ENCODE measurements at places on chromosomes 12 and 14.

- no peak for DNase-seq
These were observed 10.3 kb downstream of the KCTD10 start for GRCh38 chr12:109466821-109467220.

- DNase-seq, result no peak
These were observed 528.6 kb downstream of the FUT8 start for GRCh38 chr14:65941091-65941490.

DNA sequence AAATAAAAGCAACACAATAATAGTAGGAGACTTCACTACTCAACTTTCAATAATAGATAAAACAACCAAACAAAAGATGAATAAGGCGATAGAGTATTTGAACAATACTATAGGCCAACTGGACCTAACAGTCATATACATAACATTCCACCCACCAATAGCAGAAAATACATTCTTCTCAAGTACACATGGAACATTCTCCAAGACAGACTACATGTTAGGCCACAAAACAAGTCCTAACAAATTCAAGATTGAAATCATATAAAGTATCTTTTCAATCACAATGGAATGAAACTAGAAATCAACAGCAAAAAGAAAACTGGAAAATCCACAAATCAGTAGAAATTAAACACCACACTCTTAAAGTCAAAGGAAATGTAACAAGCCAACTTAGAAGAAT is 28.8 kb downstream of the RAD52 start:
- DNase-seq, result no peak

DNA sequence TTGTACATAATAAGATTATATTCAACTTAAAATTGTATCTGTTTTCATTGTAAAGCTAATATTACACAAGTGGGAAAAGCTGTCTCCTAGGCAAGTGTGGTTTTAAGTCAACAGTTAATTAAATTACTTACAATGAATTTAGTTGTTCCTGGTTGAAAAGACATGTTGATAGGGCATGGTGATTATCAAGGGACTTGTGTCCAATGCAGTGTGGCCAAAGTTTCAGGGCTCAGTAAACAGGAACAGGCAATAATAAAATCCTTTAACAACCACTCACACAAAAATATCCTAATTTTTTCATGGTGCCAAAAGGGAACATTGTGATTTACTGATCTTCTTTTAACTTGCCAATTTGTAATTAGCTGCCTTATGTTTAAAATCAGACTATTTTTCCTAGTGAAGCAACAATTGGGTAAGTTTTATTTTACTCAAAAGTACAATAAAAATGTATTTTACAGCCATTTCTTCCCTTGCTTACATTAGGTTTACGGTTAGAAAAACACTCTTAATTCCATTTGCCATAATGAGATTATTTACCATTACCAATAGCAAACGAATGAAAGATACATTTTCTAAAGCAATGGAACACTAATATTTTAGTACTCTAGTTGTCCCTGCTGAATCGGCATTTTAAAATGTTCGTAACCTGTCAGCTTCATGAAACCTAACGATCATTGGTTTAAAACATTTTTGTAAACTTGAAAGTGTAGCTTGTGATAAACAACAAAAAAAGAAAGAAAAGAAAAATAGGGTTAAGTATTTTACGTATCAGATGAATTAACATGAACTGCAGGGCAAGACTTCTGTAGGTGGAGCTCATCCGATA is 1.8 kb upstream of the WNK1 start:
- DNase-seq, result no peak

DNA sequence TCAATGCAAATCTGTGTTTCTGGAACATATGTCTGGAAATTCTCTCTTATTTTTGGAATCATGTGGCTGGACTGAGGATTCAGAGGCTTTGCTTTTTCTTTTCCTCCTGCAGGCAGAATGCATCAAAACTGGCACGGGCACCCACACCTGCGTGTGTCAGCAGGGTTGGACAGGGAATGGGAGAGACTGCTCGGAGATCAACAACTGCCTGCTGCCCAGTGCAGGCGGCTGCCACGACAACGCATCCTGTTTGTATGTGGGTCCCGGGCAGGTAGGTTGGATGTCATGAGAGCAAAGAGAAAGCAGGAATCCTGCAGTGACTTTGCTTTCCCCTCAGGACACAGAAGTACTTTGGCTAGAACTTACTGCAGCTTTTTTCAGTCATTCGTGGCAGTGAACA is 90.3 kb downstream of the STAB2 start:
- DNase-seq, result no peak

GRCh38 chr12:79935624-79936345 is 888 bp upstream of the PPP1R12A start:
- no peak for DNase-seq

- no peak for DNase-seq
These were observed 30.2 kb downstream of the KCTD10 start for GRCh38 chr12:109446869-109447268.

DNA sequence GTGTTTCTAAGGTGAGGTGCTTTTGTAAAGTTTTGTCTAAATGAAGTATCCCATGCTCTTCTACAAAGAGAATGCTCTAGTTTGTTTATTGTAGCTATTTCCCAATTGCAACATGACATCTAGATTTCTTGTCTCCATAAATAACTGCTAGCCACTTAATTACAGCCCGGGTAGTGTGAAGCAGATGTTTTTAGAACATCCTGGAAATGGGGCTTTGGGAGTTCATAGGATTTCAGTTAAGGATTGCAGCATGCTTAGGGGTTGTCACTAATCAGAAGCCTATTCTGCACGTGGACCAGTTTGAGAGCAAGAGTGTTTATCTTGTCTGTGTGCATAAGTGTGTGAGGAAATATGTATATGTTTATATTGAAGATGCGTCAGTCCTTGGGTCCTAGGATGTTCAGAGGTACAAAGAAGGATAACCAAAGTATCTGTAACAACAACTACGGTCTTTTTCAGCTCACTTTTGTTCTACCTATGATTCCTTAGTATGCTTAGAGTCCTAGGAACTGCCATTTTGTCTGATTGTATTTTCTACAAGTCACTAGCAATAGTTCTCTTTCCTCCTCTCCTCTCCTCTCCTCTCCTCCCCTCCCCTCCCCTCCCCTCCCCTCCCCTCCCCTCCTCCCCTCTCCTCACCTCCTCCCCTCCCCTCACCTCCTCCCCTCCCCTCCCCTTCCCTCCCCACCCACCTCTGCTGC is 135.3 kb downstream of the ACSS3 start:
- DNase-seq, result no peak

DNA sequence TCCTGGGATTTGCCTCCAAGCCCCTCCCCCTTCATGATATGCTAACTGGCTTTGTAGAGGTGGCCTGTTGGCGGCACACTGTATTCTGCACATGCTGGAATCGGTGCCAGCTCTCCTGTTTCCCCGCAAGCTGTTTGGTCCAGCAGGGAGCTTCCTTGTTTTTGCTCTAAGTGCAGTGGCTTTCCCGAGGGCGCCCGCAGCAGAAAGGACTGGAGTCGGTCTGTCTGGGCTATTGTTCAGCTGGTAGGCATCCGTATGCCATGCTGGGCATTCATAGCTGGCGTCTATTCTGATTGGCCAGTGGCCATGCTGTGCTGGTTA is 88.9 kb upstream of the MED13L start:
- no peak for DNase-seq

- DNase-seq, result no peak
These were observed 426.4 kb downstream of the PCNX1 start for GRCh38 chr14:71333705-71334104.

- DNase-seq, result no peak
These were observed 29.6 kb downstream of the ADIPOR2 start for GRCh38 chr12:1720494-1720893.

- DNase-seq, result no peak
These were observed 11.3 kb downstream of the ERO1A start for GRCh38 chr14:52683985-52684520.

DNA sequence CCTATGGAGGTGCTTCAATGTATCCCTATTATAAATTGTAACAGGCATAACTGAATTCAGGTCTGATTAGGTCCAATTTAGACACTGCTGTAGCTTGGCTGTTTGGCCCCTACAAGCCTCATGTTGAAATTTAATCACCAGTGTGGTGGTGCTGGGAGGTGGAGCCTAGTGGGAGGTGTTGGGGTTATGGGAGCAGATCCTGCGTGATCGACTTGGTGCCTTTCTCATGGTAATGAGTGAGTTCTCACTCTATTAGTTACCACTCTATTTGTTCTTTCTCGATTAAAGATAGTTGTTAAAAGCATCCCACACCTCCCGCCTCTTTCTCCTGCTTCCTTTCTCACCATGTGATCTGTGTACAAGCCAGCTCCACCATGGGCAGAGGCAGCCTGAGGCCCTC is 122.1 kb downstream of the FOXA1 start:
- DNase-seq, result no peak

GRCh38 chr12:69655616-69656340 is 43.3 kb downstream of the BEST3 start:
- DNase-seq, result no peak

DNA sequence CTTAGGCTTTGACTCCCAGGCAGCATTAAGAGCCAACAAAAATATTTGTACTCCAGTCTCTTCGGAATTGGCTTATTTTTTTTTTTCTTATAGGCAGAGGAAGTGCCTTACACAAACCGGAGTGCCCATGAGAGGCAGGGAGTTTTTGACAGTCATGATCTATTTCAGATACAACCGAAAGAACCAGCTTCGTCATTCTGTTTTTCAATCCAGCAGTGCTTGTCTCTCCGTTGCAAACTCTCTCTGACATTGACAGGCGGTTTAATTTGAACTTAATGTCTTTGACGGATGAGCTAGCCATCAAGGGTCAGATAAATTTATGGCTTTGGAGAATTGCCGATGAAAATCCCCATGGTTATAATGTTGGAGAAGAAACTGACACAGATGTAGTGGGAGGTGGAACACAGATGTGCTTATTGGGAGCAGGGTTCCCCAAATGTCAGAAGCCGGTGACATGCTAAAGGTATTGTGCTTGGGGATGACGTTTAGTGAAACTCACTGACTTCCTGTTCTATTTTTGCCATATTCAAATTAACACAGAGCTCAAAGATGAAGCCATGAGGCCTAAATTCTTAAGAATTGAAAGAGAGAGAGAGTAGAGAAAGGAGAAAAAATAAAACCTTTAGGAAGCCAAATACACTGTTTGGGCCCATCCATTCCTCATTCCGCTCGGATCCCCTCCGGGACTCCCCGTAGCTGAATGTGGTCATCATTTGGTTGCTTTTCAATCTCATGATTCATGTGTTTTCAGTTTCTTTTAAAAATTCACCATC is 59.7 kb downstream of the PLXNC1 start:
- DNase-seq, result no peak

GRCh38 chr12:94276725-94277124 is 128.3 kb downstream of the PLXNC1 start:
- no peak for DNase-seq

All from stimulated activated CD8-positive, alpha-beta memory T cell treated with anti-CD3 and anti-CD28 coated beads, Interleukin-4, amount 100 ng/mL, for 1 hour (primary cell).